Activated naive CD8-positive, alpha-beta T cell treated with anti-CD3 and anti-CD28 coated beads for 36 hours (primary cell): ENCODE measurements at places on chromosomes 3 and 15. TPM values are rescaled to one million over a fixed set of nuclear protein-coding genes. Genes with fewer than 3 reads are reported as not detected.

DNA sequence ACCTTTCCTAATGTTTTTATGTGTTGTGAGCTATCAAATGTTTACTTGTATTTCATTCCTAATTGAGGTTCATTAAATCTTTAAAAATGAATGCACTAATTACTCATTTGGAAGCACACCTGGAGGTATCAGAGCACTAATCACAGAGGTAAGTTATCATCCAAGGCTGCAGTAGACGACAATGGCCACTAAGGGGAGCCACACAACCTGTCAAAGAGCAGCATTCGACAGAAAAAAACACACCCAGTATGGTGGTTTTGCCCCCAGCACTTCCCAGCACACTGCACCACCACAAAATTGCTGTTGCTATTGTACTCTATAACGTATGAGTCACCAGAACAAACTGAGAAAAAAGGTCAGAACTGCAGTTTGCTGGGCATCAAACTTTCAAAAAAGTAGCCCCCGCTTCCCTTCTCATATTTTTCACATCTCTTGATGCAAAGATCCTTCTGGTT, 205.9 kb upstream of the IGF1R start:
- DNase-seq: peak; percentile 51

GRCh38 chr15:23538648-23539047, 26.8 kb upstream of the MKRN3 start:
- DNase-seq: no peak

DNA sequence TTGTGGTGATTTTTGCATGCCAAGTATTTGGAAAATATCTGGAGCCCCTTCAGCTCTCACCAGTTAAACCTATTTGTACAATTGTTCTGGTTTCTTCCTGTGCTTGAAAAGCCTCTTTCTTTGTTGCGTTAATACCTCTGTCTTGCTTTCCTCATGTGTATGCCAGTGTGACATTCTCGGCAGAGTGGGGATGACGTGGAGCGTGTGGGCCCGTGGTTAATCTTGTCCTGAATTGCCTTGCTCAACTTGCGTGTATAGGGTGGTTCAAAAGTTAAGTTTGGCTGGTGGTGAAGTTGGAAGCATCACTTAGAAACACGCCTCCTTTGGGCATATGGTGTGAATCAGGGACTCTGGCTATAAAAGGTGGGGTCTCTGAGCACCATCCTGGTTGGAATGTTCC, 67.1 kb downstream of the IGF1R start:
- DNase-seq: no peak

- no peak for DNase-seq
Measured at GRCh38 chr3:123660900-123661299, 76.0 kb upstream of the HACD2 start.

DNA sequence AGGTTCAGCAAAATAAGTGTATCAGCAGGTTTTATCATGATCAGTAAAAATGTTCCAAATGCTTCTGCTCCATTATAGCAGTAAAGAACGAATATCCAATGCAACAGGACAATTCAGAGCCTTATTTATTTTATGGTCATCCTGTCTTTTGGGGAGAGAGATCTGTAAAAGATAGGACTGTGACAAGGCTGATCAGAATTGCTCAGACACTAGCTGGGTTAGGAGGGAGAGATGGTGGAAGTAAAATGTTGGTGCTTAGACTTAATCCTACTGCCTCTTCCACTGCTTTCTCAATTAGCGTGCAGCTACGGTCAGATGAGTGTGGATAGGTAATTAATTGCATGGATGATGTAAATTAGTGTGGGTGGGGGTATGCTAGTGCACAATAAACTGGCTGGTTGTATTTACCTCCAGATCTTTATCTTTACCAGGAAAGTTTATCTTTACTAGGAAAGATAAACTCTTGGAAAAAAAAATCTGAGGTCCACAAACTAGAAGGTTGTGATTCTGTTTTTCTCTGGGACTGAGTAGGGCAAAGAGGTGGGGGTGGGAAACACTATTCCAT, 2.2 kb downstream of the EID1 start:
- DNase-seq: no peak

The CCR8 gene
- total RNA-seq: not detected

The CYP1A1 gene
- total RNA-seq: 4.9 TPM

The COX5A gene
- 352 TPM for total RNA-seq

The FRMD5 gene
- total RNA-seq: 0.42 TPM

The JMJD7 gene
- 9.4 TPM for total RNA-seq

The SECISBP2L gene
- total RNA-seq: 19.6 TPM

The MGLL gene
- total RNA-seq: 0.29 TPM

The SST gene
- total RNA-seq: not detected

The PLSCR5 gene
- total RNA-seq: not detected
